GM23248 (cell line): ENCODE measurements at places on chromosomes 16 and 17.

DNA sequence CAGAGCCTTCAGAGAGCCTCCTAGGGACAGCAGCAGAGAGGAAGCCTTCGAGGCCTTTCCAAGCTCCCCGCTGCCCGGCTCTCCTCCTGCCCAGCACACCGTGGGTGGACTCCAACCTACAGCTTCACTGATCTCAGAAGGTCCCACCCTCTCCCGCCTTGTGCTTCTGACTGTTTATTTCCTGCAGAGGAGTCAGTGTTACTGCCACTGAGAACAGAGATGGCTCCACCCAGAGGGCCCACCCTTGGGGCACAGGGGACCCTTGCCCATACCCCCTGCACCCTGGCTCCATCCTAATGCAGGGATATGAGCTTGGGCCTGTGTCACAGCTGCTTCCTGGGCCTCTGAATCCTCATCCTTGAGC, 52.8 kb upstream of the TOB1 start:
- no peak overlapping the region for H3K4me3 ChIP-seq
- H3K4me1 ChIP-seq = peaks cover 17% of the 10 kb centered on the region
- no peaks in the 10 kb centered on the region for H3K27me3 ChIP-seq
- no peaks in the 10 kb centered on the region for H3K36me3 ChIP-seq
- peak overlapping the region; percentile 22; the same call in 1 of the 2 replicates for H3K27ac ChIP-seq

DNA sequence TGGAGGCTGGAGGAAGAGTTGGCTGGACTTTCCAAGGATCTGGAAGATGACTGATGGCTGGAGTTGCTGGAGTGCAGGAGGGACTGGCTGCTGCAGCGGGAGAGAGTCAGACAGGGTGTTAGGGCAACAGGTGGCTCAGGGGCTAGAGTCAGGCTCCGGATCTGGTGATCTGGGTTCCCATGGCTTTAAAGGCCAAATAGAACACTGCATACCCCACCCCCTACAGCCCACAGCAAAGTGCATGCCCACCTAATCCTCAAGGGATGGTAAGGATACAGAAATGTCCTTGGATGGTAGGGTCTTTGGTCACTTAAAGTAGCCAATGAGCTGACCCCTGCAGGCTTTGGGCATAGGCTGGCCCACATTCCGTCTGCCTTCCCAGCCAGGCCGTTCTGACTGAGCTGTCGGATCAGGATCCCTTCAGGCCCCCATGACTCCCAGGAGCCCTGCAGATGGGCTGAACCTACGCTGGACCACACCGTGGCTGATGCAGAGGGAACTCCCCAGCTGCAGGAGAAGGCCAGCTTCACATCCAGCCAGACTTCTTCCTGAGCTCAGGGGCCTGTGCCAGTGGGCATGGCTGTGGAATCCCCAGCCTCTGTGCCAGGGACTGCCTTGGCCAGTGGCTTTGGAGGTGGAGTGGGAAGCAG, 13.9 kb downstream of the TNS4 start:
- no peak overlapping the region for H3K4me3 ChIP-seq
- no peaks in the 10 kb centered on the region for H3K36me3 ChIP-seq
- DNase-seq = no peak
- H3K4me1 ChIP-seq = peaks cover 58% of the 10 kb centered on the region
- H3K27me3 ChIP-seq = no peaks in the 10 kb centered on the region
- peak overlapping the region; percentile 99 for H3K27ac ChIP-seq

DNA sequence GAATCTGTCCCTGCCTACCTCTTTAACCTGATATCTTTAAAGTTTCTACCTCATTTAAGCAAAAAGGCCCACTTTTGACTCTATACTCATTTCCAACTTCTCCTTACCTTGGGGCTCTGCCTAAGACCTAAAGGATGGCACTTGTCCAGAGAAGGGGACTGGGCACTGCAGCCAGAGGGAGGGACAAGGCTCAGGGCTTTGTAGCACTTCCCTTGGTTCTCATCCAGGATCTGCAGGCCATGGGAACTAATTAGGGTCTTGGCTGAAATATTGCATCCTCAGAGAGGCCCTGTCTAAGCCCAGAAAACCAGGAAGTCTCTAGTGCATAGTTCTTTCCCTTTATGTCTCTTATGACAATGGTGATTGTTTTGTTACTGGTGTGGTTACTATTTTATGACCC, 37.3 kb downstream of the IRX5 start:
- no peaks in the 10 kb centered on the region for H3K4me1 ChIP-seq
- no peak for DNase-seq
- H3K36me3 ChIP-seq = no peaks in the 10 kb centered on the region
- no peak overlapping the region for H3K27ac ChIP-seq
- no peaks in the 10 kb centered on the region for H3K27me3 ChIP-seq
- H3K4me3 ChIP-seq = no peak overlapping the region

GRCh38 chr17:7011942-7012254, 526 bp upstream of the RNASEK start:
- peak overlapping the region; percentile 93 for H3K27ac ChIP-seq
- peaks cover 18% of the 10 kb centered on the region; the same call in 1 of the 2 replicates for H3K4me1 ChIP-seq
- peak; percentile 45 for DNase-seq
- no peaks in the 10 kb centered on the region for H3K27me3 ChIP-seq
- H3K4me3 ChIP-seq = peak overlapping the region; percentile 95

DNA sequence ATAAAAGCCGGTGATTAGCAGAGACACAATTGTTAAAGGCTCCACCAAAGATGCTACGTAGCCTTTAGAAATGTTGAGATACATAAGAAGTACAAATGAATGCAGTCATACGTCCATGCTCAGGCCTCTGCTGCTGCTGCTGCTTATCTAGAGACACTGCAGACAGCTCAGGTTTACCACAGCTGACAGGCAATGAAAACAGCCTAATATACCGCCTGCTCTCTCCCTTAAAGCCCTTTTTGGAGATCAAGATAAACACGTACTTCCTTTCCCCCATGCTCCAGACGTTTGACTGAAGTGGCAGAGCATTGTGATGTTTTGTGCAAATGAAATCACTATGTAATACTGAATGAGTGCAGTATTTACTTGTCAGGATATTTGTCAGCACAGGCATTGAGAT, 185.3 kb downstream of the AATF start:
- no peak for DNase-seq
- no peak overlapping the region for H3K27ac ChIP-seq
- no peaks in the 10 kb centered on the region for H3K4me1 ChIP-seq
- H3K4me3 ChIP-seq = no peak overlapping the region
- peaks cover 2% of the 10 kb centered on the region; the same call in 1 of the 2 replicates for H3K36me3 ChIP-seq

- H3K27ac ChIP-seq = no peak overlapping the region
- H3K36me3 ChIP-seq = no peaks in the 10 kb centered on the region
- peaks cover 10% of the 10 kb centered on the region for H3K27me3 ChIP-seq
- H3K4me1 ChIP-seq = no peaks in the 10 kb centered on the region
- DNase-seq = peak; percentile 76
These were observed 23.2 kb upstream of the NTN1 start for GRCh38 chr17:8997994-8998628.

GRCh38 chr16:83356266-83356665, 451.5 kb upstream of the HSBP1 start:
- 0 out of 2 replicates have a peak, but pooled peaks cover 7% of the 10 kb centered on the region for H3K4me1 ChIP-seq
- peak; percentile 78 for DNase-seq
- H3K36me3 ChIP-seq = no peaks in the 10 kb centered on the region

GRCh38 chr16:11736903-11737302, 5.8 kb downstream of the TXNDC11 start:
- H3K27ac ChIP-seq = no peak overlapping the region
- H3K27me3 ChIP-seq = no peaks in the 10 kb centered on the region
- no peak overlapping the region for H3K4me3 ChIP-seq
- DNase-seq = no peak
- H3K36me3 ChIP-seq = peaks cover 33% of the 10 kb centered on the region

GRCh38 chr16:4792951-4793513, 2.1 kb upstream of the SMIM22 start:
- H3K36me3 ChIP-seq = no peaks in the 10 kb centered on the region
- H3K4me1 ChIP-seq = no peaks in the 10 kb centered on the region
- no peaks in the 10 kb centered on the region for H3K27me3 ChIP-seq
- no peak overlapping the region for H3K27ac ChIP-seq

- peaks cover 66% of the 10 kb centered on the region for H3K36me3 ChIP-seq
- H3K4me3 ChIP-seq = no peak overlapping the region
- H3K27ac ChIP-seq = no peak overlapping the region
- peak; percentile 9 for DNase-seq
These were observed 134.2 kb downstream of the ABCC1 start for GRCh38 chr16:16083421-16084156.

DNA sequence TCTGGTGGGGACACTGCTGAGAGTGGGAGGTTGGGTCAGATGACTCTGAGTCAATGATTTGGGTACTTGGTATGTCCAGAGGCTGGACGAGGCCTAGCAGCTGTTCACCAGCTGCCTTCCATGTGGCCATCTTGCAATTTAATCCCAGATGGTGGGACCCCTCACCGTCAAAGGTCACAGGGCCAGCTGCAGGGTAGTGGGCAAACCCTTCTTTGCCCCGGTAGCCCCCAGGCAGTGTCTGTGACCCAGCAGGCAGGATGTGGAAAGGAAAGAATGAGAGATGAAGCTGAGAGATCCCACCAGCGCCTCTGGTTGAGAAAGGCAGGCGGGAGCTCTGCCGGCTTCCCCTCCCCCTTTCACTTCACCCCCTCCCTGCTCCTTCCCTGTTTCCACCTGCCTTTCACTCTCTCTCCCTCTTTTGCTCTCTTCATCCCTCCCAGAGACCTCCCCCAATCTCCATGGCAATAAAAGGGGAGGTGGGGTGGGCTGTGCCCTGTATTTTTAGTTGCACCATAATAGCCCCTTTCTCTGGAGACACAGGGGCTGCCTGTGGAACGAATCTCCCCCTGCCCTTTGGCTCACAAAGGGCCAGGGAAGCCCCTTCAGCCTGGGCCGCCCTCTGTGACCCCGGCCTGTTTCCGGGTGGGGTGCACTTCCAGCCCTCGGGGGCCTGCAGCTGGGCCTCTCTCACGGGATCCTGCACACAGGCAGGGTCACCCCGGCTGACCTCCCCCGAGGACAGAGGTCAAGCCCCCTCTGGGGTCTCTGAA, 20.2 kb downstream of the CDK5RAP3 start:
- H3K36me3 ChIP-seq = no peaks in the 10 kb centered on the region
- no peak overlapping the region for H3K27ac ChIP-seq
- DNase-seq = peak; percentile 23
- H3K27me3 ChIP-seq = no peaks in the 10 kb centered on the region

DNA sequence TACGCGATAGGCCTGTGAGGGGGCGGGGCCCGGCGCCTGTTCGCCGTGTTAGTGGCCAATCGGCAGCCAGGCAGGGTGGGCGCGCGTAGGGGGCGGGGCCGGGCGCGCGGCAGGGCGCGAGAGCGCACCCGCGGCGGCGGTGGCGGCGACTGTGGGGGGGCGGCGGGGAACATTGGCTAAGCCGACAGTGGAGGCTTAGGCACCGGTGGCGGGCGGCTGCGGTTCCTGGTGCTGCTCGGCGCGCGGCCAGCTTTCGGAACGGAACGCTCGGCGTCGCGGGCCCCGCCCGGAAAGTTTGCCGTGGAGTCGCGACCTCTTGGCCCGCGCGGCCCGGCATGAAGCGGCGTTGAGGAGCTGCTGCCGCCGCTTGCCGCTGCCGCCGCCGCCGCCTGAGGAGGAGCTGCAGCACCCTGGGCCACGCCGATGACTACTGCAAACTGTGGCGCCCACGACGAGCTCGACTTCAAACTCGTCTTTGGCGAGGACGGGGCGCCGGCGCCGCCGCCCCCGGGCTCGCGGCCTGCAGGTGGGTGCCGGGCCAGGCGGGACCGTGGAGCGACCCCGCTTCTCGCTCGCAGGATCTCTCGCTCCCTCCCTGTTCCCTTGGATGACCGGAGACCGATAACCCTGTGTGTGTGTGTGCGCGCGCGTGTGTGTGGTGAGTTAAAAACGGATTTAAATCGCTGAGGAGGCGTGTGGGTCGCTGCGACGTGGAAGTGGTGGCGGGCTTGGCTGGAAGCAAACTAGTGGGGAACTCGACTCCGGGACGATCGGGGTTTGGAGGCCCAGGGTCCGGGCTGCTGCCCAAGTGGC, at the start of gene NFATC3:
TSS of gene NFATC3 (plus strand) at position 112 of the 813 bp plus-strand sequence. CDS start at position 424, 312 bp downstream.
- H3K36me3 ChIP-seq = no peaks in the 10 kb centered on the region
- H3K27ac ChIP-seq = peak within 1 kb of the TSS; percentile 81
- H3K4me1 ChIP-seq = peaks cover 18% of the 10 kb centered on the region
